Stimulated activated CD4-positive, alpha-beta T cell treated with anti-CD3 and anti-CD28 coated beads, Interleukin-2, amount 100 ng/mL, for 24 hours (primary cell): ENCODE measurements at places on chromosomes 6 and 20.

GRCh38 chr6:71406865-71407860 is 118.6 kb downstream of the OGFRL1 start:
- DNase-seq: no peak

- DNase-seq: no peak
Observed at GRCh38 chr6:44499609-44500008, 112.1 kb downstream of the CDC5L start.

DNA sequence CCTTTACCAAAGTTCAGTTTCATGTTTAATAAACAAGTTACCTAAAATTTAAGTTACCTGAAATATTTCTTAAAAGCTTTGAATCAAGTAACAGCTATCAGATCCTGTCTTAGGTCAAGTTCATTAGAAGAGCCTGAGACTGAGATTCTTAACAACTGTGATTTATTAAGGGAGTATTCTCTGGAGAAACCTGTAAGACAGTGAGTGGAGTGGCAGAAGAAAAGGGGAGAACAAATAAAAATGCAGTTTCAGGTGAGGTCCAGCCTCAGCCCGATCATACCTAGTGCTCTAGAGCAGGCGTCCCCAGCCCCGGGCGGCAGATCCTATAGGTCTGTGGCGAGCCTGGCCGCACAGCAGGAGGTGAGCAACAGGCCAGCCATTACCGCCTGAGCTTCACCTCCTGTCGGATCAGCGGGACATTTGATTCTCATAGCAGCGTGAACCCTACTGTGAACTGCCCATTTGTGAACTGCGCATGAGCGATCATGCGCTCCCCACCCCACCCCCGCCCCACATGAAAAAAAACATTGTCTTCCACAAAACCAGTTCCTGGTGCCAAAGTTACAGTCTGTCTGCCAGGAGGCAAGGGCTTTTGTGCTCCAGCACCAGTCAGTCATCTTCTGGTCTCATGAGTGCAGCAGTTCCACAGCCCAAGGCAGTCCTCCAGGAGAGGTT is 59.2 kb upstream of the ADGRB3 start:
- DNase-seq: no peak

DNA sequence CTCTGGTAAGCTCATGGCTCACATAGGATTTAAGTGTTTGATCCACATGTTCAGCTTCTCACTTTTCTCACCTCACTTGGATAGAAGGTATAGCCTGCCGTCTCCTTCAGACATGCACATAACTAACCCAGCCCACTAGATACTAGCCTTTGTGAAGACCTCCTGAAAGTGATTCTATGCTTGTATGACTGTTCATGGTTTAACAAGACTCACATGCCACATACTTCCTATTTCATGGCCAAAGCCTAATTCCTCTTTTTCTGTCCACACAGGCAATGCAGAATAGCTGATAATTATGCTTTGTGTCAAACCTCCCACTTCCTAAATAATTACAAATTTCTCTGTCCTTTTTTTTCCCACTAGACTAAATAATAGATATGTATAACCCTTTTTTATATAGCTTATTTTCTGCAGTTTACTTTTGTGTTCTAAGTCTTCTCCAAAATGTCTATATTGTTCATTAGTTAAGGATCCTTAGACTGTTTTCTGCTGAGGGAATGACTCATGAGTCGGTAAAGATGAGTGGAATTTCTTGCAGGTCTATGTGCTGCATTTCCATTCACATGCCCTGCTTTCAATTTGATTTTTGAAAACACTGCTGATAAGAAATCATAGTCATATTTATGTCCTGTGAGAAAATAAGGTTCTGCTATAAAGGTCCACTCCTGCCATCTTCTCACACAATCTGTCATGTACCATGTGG is 43.0 kb downstream of the HDDC2 start:
- DNase-seq: no peak

GRCh38 chr6:105087571-105088211 is 92.1 kb downstream of the POPDC3 start:
- DNase-seq: no peak
